ENCODE measurements at places on chromosomes 2 and 18. TPM values are rescaled to one million over a fixed set of nuclear protein-coding genes. Genes with fewer than 3 reads are reported as not detected.

ABCB11 gene
- not detected for total RNA-seq

LOXL3 gene
- total RNA-seq: 1.1 TPM

WNT10A gene
- 5.0 TPM for total RNA-seq

DRC1 gene
- total RNA-seq: not detected

LRP1B gene
- not detected for total RNA-seq

RIT2 gene
- not detected for total RNA-seq

SPR gene
- total RNA-seq: 7.1 TPM

GBX2 gene
- total RNA-seq: not detected

MCEE gene
- total RNA-seq: 12.0 TPM

CAPN14 gene
- 0.19 TPM for total RNA-seq

FKBP1B gene
- total RNA-seq: 3.4 TPM

PSD4 gene
- total RNA-seq: 170 TPM

C2orf78 gene
- total RNA-seq: not detected

DSG1 gene
- total RNA-seq: not detected

Data from activated CD4-positive, alpha-beta memory T cell treated with anti-CD3 and anti-CD28 coated beads for 36 hours (primary cell).